ENCODE measurements at places on chromosomes 13 and 19.

DNA sequence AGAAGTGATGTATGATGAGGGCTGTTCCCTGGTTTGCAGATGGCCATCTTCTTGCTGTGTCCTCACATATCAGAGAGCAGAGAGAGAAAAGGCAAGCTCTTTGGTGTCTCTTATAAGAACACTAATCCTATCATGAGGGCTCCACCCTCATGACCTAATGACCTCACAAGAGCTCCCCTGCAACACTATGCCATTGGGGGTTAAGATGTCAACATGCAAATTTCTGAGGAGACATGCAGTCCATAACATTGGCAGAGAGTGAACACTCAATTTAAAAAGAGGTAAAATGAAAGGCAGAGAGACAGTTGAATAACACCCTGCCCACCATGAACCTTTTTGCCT, 10.9 kb downstream of the FAM187B start:
- no peak for DNase-seq

GRCh38 chr13:80690208-80690607, 349.3 kb upstream of the SPRY2 start:
- no peak for DNase-seq

DNA sequence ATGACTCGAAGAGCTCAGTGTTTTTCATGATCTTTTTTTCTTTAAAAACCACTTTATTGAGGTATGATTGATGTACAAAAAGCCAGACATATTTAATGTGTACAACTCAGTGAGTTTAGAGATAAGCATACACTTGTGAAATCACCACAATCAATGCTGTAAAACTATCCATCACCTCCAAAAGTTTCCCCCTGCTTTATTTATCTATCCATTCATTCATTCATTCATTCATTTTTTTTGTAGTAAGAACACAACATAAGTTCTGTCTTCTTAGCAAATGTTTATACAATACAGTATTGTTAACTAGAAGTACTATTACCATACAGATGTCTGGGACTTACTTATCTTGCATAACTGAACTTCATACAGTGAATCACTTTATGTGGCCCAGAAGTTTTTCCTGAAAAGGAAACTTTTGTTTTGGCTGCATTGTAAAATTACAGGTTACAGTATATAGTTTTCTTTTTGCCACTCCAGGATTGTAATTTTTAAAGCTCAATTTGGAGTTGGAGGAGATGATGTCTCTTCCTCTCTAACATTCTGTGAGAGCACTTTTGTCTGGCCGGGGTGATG, 6.7 kb downstream of the RAP2A start:
- no peak for DNase-seq

DNA sequence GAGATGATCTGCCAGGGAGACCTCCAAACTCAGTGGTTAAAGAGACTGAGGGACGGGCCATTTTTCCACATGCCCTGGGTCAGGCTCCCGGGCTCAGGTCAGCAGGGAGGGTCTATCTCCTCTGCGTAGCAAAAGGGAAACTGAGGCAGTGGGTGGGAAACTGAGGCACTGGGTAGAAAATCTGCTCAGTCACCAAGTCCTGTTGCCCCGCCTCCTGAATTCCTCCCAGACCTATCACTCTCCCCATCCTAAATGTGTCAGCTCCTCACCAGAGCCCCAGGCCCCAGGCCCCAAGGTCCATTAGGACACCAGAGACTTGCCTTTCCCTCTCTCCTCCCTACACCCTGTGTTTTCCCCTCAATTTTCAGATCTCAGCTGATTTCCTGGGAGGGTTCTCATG, 2.4 kb downstream of the CD320 start:
- no peak for DNase-seq

DNA sequence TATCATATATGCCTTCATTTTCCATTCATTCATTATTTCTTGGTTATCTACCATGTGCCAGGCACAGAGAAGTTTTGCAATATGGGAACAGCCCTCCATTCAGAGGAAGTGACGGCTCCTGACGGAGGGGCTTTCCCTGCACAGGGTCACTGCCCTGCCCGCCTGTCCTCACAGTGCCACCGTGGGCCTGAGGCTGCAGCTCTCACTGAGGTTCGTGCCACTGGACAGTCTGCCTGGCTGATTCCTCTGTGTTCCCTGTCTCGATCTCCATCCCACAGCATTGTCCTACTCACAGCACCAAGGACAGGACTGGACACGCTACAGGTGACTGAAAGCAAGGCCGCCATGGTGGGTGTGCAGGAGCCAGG, 92.7 kb downstream of the TSHZ3 start:
- no peak for DNase-seq

- DNase-seq: no peak
Measured at GRCh38 chr13:112668924-112669323, 20.9 kb upstream of the ATP11A start.

- DNase-seq: no peak
Measured at GRCh38 chr19:6238256-6238642, 41.5 kb downstream of the MLLT1 start.

GRCh38 chr19:1748115-1748872, 5.0 kb upstream of the ONECUT3 start:
- no peak for DNase-seq

DNA sequence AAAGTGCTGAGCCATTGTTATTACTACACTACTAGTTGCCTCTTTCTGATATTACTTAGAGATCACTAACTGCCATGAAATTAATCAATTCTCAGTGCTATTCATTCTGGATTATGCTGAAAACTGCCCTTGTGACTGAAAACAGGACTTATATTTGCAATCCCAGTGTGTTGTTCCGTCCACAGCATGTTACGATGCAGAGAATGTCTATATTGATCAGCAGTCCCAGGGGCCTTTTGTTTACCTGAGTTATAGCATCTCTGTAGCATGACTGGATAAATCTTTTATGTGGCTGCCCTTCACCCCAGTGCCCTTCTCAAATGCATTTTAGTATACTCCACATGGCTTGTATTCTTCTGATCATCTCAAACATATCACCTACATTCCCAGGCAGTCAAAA, 251.0 kb downstream of the GPC5 start:
- DNase-seq: no peak
